ENCODE measurements at places on chromosomes 6 and 20. TPM values are rescaled to one million over a fixed set of nuclear protein-coding genes. Genes with fewer than 3 reads are reported as not detected.

- DNase-seq = peak; percentile 43
Observed at GRCh38 chr6:155090166-155090565, 95.1 kb downstream of the TIAM2 start.

DNA sequence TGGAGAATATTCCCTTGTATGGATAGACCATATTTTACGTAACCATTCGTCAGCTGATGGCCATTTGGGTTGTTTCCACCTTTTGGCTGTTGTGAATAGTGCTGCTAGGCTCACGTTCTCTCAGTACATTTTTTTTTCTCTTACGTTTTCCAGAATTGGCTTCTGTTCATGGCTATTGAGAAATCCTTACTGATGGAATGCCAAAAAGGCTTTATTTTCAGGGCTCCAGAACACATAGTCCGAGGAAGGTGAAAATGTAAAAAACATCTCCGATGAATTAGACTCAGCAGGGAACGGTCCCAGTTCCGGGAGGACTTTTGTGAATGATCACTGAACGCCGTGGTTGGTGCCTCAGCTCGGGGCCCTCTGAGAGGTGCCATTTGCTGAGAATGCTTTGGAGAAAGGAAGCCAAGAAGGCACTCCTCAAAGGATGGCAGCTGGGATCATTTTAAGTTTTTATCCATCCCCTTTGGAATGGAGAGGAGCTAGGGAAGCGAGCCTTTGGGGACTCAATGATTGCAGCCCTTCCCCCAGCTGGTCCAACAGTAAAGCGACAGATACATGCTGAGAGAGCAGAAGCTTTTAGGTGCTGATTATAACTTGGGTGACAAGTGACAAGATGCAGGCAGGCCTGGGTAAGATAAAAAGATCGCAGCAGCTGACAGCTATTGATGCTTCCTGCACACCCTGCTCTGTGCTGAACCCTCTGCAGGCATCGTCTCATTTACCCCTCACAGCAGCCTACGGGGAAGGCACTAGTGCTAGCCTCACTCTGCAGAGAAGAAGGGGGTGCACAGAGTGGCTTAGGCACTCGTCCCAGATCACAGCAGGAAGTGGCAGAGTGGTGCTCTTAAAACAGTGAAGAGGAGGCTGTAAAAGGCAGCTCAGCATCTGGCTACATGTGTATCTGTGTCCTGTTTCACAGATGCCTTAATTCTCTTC lies 133.4 kb upstream of the KCNG1 start:
- DNase-seq = no peak

GRCh38 chr6:43793875-43794242 lies 23.8 kb downstream of the VEGFA start:
- no peak for DNase-seq

GRCh38 chr6:111794727-111795452 lies 78.4 kb downstream of the FYN start:
- peak; percentile 50 for DNase-seq

- peak; percentile 69 for DNase-seq
Observed at GRCh38 chr6:67698534-67698933, 936.5 kb upstream of the ADGRB3 start.

DNA sequence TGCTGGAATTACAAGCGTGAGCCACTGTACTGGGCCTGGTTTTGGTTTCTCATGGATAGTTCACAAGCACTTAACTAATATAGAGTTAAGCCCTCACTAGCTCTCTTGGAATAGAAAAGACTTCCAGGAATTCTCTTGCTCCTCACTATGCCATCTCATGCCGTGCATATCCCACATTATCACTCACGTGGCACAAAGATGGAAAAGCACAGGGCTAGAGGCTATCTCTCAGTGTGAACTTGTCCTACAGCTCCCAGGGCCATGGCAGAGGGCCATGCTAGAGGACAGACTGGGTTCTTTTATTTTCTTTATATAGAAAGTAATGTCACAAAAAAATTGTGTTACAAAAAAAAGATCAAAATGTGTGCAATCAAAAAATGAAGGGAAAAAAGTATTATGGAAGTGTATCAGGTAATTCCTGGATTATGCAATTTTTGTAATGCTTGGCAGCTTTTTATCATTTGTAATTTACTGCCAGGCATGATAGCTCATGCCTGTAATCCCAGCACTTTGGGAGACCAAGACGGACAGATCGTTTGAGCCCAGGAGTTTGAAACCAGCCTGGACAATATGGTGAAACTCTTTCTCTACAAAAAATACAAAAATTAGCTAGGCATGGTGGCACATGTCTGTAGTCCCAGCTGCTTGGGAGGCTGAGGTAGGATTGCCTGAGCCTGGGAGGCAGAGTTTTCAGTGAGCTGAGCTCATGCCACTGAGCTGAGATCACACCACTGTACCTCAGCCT lies 6.4 kb upstream of the SLC2A12 start:
- DNase-seq = no peak

DNA sequence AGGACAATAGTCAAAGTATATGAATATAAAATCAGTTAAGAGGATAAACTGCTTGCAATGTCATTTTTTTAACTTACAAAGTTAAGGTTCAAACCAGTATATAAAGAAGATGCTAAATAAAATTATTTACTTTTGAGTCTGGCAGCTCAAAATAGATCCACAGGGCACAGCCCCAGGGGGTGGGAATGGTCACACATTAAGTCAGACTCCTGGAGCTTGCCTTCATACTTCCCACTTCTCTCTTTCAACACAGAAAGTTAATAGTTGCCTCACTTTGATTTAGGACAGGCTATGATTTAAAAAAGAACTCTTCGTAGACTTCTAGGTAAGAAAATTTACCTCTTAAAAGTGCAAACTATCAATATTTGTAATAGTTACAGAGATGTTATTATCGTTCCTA lies 158.3 kb upstream of the RUNX2 start:
- no peak for DNase-seq

DNA sequence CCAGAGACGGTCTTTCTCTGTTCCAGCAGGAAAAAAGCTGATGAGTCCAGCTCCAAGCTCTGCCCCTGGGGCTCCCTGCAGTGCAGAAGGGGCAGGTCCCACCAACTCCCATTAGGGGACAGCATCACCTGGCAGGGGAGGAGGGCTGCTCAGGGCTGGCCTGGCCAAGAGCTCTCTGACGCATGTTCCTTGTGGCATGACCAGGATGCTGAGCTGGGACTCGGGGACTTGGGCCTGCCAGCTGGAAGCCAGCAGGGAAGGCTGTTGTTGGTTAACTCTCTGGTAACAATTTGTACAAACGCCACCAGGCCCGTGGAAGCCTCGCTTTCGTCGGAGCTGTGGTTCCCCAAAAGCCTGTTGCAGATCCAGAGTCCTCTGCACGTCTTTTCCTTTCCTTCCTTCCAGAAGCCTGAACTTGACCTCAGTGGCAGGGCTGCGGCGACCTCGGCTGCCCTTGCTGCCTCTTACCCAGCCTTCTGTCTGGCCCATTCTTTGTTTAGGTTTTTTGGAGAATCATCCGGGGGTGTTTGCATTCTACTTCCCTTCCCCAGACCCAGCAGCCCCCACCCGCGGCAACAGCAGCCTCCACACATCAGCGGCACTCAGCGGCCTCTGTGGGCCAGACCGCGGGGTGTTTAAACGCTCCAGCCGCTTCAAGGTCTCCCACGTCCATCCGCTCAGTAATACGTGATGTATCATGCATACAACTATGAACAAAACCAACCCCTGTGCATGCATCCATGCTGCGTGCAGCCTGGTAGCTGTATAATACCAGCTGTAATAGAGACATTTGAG lies 63.3 kb downstream of the GNAS-AS1 start:
- DNase-seq = no peak

- DNase-seq = peak; percentile 56
Observed at GRCh38 chr6:67766057-67766456, 869.0 kb upstream of the ADGRB3 start.

Gene FOXF2
- total RNA-seq = 4.1 TPM

Gene FRMD1
- total RNA-seq = not detected

Gene STMND1
- not detected for total RNA-seq

Gene KCNS1
- 1.5 TPM for total RNA-seq

Gene EEF1A2
- total RNA-seq = 260 TPM

Gene VSTM2L
- total RNA-seq = 1.0 TPM

Gene CAGE1
- total RNA-seq = not detected

Gene RGS19
- 33.6 TPM for total RNA-seq

Gene UNC93A
- not detected for total RNA-seq
